Globus pallidus (tissue), 1 donor: ENCODE measurements at places on chromosomes 4 and X.

DNA sequence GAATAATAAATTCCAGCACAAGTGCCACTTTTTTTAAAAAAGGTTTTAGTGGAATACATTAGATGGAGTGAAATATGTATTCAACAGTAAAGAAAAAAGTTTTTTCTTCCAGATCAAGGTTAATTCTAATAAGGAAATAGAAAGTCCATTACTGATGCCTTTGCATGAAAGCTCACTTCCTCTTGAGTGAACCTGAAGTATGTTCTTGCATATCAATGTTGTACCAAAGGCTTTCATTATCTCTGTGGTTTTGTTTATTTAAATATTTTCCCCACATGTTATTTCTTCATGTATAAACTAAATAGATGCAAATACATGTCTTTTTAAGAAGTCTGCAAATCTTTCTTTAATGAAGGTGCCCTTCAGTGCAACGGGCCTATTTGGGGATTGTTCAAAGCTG lies 307.9 kb downstream of the C4orf33 start:
- DNase-seq: no peak

DNA sequence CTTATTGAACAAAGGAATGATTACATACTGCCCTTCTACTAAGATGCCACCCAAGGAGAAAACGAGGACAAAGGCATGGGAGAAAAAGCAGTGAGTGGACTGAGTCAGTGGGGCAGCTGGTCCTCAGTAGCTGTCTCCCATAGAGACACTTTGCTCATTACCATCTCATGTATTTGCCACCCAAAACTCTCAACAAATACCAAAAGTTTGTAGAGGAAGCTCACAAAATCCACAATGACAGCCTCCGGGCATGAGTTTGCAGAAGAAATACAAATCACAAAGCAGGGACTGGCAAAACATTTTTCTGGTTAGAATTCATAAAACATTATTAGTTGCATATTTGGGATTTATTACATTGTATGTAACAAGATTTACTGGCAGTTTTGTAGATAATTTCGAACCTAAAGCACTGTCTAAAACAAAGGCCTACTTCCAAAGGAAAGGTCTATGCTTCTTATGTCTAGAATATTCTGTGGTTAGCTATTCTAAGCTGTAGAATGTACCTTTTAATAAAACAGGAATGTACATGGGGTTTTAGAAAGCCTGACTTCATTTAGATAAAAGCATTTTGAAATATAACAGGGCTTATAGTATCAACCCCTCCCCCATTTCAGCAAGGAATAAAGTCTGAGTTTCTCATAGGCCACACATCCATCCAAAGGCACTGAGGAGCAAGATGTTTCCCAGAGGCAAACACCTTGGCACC lies 17.7 kb downstream of the PCDH18 start:
- no peak for DNase-seq

DNA sequence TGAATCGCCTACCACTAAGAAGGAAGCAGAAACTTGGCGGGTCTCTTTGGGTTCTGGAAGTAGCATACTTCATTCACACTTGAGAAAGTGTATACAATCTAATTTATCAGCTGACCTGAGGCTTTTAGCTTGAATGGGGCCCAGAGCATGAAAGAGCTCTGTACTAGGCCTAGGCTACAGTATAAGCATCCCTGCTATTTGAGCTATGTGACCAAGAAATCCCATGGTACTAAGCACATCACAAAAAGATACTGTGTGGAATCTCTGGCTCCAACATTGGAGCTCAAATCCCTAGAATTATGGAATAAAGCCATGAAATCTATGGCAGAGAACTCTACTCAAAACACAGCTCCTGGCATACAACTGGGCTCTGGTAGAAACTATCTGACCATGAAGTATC lies 43.9 kb upstream of the CCDC149 start:
- DNase-seq: no peak

GRCh38 chrX:39950018-39950688 lies 147.6 kb downstream of the BCOR start:
- no peak for DNase-seq

- DNase-seq: no peak
Observed at GRCh38 chr4:64407000-64407399, 2.2 kb downstream of the TECRL start.

GRCh38 chrX:24369816-24370215 lies 9.4 kb downstream of the SUPT20HL1 start:
- no peak for DNase-seq

- DNase-seq: peak; percentile 42
Observed at GRCh38 chrX:109843963-109844751, 111.1 kb upstream of the ACSL4 start.

DNA sequence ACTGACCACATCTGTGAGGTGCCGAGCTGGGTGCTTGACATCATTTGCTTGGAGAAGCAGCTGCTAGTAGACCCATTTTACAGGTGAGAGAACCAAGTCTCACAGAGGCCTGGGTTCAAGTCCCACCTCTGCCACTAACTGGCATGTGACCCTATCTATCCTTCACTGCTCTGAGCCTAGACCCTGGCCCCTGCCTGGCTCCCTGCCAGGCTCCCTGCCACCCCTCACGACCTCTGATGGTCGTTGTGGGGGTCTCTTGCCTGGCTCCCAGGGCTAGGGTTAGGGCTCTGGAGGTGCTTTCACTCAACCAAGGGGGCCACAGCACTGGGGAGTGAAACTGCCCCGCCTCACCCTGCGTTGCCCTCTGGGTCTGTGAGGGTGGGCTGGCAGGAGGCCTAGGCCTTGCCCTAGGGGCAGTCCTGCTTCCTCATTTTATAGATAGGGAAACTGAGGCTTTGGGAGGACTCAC lies 7.2 kb upstream of the ADD1 start:
- DNase-seq: no peak

DNA sequence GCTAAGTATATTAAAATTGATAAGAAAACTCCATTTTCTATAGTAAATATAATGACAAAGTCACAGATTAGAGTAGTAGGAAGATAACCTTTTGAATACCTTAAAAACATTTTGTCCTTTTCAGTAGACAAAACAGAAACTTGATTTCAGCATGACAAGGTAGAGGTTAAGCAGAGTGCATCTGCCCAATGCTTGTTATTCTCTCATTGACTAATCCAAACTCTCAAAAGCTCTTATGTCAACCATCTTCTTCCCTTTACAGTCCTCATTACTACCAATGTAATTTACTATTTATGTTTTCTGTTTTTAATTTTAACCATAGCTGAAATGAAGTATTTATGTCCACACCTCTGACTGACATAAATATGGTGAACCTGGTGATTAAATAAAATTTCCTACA lies 11.1 kb downstream of the NIPAL1 start:
- DNase-seq: no peak

GRCh38 chrX:150044556-150044955 lies 106.3 kb upstream of the EOLA2 start:
- no peak for DNase-seq

DNA sequence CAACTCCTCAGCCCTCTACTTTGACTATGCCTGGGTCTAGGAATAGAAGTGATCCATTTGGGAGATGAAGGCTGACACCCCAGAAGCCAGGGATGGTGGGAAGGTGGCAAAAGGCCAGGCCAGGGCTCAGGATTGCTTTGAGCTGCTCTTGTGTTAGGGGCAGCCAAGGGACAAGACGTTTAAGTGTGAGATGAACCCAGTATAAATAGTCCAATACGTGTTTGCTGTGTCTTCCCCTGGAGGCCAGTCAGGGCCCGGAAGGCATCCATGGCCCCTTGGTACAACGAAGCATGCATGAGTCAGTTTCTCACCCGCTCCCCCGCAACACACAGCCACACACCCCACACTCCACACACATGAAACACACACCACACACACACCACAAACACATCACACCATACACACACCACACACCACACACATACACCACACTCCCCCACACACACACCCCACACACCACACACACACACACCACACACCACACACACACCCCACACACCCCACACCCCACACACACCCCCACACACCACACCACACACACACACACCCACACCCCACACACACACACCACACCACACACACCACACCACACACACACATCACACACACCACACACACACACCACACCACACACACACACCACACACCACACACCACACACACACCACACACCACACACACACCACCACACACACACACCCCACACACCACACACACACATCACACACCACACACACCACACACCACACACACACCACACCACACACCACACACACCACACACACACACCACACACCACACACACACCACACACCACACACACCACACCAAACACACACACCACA lies 5.1 kb downstream of the STARD8 start:
- no peak for DNase-seq

GRCh38 chr4:173057442-173057841 lies 111.2 kb upstream of the GALNT7 start:
- no peak for DNase-seq

DNA sequence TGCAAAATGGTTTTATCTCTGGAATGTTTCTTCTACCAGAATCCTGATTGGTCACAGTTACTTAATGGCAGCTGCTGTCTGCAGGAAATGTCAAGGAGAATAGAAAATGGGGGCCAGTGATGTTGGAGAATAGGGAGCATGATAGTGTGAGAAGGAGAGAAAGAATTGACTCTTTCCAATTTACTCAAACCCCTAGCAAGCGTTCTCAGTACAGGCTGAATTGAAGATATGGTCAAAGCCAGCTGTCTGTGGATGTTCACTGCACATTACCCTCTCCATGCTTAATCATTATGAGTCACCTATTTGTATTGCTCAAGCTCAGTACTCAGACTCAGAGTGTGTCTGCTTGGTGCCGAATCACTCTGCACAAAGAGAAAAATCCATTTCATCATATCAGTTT lies 57.8 kb upstream of the FAM47B start:
- no peak for DNase-seq

DNA sequence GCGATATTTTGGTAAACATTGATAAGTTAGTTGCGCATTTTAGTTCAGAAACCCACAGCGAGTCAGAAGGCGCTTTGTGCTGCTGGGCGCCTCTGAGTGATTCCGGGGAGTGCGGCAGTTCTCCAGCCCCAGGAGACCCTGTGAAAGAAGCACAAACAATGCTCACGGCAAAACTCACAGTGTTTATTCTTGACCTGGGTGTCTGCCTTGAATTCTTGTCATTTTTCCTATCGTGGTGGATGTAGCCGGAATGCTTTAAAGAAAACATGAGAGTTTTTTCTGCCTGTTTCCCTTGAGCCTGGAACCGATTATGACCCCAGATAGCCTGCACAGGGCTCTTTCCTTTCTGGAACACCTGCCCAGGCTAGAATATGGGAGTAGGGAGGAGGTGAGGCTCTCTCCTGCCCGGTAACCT lies 6.7 kb downstream of the TBL1X start:
- DNase-seq: no peak

DNA sequence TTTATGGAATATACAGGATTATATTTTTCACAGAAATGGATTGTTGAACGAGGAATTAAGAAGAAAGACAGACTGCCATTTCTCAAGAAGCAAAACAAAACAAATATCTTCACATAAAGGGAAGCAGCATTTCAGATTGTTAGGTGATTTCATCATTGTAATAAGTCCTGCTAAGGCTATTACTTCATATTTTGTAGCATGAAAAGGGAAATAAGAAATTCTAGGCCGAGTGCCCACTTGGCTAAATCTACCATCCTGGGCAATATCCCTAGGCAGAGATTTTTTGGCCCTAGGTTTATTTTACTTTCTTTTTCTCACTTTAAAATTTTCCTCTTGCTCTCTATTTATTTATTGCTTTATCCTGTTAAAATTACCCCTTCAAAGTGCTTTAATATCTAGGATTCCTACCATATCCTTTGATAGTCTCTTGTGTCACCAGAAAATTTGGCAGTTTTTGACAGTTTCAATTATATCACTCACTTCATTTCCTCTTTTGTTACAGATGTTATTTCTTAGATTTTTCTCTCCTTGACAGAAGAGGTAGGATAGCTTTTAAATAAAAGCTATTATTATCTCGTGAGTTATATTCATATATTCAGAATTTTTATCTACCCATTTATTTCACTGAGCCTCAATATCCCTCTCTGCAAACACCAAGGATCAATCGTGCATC lies 142.3 kb downstream of the PDGFC start:
- peak; percentile 19 for DNase-seq

DNA sequence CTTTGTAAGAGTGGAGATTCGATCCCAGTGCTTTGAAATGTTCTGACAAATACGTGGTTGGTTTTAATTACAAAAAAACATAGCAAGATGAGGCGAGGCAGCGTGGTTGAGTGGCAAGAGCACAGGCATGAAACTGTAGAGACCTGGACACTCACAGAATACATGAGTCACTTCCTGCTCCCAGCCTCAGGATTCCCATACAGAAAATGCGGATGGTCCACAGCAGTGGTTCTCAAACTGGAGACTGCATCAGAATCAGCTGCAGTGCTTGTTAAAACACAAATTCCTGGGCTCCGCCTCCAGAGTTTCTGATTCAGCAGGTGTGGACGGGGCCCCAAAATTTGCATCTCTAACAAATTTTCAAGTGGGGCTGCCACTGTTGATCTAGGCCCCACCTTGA lies 10.1 kb downstream of the OTOP1 start:
- no peak for DNase-seq

- no peak for DNase-seq
Observed at GRCh38 chr4:15989424-15989823, 26.4 kb upstream of the FGFBP2 start.

GRCh38 chrX:118373538-118373937 lies 27.6 kb downstream of the WDR44 start:
- no peak for DNase-seq

DNA sequence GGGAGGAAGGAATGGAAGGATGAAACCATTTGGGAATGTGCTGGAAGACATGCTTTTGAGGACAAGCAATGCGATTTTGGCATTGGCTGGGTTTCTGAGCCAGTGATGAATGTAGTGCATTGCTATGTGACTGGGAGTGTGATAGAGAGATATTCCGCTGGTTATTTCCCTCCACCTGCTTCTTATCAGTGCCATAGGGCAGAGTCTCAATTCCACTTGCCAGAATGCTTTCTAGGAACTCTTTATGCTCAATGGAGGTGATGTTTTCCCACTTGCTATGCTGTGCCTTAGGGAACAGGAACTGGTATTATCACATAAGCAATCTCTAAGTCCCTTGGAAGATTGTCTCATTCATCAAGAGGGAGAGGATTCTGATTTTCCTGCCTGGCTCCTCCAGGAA lies 28.0 kb downstream of the TBL1X start:
- no peak for DNase-seq
